ENCODE measurements at places on chromosomes 1 and 21.

GRCh38 chr21:39867198-39867650 lies at the start of gene PCP4:
TSS of gene PCP4 (plus strand) at chr21:39867438. CDS start at chr21:39867502, 64 bp downstream.
- DNase-seq, result no peak

- no peak for DNase-seq
Measured at GRCh38 chr1:67941746-67942145, 108.5 kb upstream of the GNG12 start.

- peak; percentile 24 for DNase-seq
Measured at GRCh38 chr1:227728059-227728891, 6.8 kb downstream of the JMJD4 start.

DNA sequence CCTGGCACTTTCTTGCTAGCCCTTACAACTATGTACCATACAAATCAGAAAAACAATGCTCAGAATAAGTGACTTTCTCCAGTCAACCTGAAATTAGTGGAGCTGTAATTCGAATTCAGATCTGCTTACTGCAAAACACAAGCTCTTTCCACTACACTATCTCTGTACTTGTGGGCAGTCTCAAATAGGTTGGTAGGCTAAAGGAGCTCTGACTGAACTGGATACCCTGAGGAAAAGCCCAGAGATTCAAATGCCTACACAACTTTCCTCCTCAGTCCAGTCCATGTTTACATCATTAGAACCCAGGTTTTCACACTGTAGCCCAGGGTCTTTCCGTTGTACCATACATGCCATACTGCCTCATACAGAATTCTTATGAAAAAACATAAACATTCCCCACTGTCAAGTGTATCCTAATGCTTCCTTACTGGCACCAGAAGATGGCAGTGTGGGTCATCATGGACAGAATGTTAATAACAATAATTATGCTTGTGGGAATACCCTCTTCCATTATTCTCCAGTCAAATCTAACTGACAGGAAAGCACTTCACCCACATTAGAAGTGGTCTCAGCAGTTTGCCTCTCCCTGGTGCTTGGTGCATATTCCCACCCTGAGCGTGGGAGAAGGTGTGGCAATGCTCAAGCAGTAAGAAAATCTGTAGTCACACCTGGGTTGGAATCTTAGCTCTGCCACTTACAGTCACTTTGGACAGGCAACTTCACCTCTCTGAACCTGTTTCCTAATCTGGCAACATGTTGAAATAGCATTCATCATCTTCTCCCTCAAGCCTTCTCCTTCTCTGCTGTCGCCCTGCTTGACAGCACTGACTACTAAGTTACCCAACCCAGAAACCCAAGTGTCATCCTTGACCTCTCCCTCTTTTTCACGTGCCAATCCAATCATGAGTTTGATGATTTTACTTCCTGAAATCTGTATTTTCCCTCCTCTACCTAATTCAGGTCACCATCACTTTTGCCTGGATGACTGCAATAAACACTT lies 14.4 kb upstream of the ZFYVE9 start:
- DNase-seq, result peak; percentile 11

- DNase-seq, result no peak
Measured at GRCh38 chr1:118262865-118263264, 77.8 kb upstream of the SPAG17 start.

DNA sequence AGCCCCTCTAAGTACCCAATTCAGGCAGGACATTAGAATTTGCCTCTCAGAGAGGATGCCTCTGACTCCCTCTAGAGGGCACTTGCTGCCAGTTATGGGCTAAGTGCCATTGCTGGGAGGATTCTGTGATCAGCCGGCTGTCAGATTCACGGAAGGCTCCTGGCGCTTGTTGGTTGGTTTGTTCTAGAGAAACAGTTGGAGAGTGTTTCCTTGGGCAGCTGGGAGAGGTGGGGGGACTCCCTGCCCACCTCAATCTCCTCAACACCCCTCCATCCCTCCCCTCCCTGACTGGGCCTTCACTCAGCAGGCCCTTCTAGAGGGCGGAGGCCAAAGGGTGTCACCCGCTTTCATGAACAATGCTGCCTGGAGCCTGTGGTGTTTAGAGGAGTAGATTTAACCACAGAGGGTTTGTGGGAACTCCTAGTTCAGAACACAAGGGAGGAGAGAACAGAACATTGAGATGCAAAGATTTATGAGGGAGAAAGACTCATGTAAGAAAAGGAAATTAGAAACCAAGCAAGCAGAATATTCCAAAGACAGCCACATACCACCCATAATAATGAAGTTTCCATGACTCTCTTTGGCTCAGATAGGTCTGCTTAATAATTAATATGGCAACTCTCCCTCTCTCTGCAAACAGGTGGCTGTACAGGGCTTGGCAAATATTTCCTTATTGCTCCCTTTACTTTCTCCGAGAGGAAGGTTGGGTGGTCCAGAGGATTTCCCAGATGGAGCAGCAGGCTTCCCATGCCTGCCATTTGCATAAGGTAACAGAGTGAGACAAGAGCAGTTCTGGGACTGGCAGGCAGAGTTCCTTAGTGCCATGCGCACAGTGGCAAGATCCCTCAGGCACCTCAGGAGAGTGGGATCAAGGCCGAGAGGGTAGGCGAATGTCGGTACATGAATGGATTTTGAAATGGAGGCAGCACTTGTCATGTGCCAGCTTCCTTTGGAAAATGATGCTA lies 30.0 kb upstream of the ACP6 start:
- peak; percentile 19 for DNase-seq

- DNase-seq, result no peak
Measured at GRCh38 chr1:116370181-116370580, 2.9 kb upstream of the ATP1A1 start.

GRCh38 chr1:169180174-169180573 lies 73.7 kb downstream of the ATP1B1 start:
- no peak for DNase-seq

- DNase-seq, result no peak
Measured at GRCh38 chr1:6870571-6870970, 85.3 kb downstream of the CAMTA1 start.

GRCh38 chr1:100006688-100007087 lies 36.9 kb downstream of the SLC35A3 start:
- DNase-seq, result no peak

DNA sequence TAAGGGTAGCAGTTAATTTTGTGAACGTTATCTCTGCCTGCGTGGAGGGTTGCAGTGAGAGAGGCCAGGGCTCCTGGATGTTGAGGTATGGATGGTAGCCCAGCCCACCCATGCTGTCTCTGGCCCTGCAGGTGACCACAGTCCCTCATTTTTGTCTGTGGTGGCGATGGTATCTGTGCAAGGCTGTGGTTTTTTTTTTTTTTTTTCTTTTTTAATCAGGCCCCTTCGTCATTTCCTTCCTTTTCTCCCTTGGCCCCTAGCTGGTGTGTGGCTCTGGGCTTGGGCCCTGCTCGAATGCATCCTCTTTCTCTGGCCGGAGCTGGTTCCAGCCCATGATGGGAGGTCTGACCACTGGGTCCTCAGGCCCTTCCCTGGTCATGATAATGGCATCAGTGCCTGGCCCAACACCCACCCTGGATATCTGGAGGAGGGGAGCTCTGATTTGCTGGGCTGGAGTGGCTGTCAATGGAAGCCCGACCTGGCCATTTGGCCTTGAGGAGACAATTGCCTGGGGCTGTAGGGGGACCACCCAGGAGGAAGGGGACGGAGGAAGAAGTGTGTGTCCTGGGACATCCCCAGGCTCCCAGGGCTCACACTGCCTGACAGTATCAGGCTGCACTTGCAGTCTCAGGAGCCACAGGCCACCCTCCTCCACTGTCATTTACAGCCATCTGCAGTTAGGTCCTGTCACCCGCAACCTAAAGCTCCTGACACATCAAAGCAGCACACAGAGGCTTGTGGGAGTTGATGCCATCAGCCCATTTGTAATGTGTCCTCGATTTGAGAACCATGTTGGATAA lies 8.1 kb upstream of the RNF187 start:
- no peak for DNase-seq

DNA sequence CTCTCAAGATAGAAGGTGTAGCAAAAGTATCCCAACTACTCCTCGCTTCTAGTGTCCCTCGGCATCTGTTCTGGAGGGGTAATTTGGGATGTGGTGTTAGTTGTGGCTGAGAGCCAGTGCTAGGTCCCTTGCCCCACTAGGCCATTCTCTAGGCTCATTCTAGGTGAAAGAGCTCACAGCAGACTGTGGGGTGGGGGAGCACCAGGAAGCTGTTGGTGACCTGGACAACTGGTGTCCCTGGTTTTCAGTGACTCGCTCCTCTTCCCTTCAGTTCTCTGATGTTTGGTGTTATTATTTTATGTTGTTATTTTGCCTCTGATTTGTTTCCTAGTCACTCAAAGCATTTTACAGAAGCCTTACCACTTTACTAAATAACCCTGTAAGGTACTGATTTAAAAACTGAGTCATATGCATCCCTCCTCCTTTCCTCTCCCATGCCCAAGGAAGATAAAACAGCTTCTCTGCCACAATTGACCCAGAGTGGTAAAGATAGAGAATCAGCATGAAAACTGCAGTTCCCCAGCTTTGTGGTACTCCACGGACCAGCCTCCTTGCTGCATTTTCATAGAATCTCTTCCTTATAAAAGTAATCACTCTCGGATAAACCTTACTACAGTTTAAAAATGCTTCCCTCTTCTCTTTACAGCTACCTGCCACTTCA lies 14.1 kb downstream of the DYRK3 start:
- no peak for DNase-seq

DNA sequence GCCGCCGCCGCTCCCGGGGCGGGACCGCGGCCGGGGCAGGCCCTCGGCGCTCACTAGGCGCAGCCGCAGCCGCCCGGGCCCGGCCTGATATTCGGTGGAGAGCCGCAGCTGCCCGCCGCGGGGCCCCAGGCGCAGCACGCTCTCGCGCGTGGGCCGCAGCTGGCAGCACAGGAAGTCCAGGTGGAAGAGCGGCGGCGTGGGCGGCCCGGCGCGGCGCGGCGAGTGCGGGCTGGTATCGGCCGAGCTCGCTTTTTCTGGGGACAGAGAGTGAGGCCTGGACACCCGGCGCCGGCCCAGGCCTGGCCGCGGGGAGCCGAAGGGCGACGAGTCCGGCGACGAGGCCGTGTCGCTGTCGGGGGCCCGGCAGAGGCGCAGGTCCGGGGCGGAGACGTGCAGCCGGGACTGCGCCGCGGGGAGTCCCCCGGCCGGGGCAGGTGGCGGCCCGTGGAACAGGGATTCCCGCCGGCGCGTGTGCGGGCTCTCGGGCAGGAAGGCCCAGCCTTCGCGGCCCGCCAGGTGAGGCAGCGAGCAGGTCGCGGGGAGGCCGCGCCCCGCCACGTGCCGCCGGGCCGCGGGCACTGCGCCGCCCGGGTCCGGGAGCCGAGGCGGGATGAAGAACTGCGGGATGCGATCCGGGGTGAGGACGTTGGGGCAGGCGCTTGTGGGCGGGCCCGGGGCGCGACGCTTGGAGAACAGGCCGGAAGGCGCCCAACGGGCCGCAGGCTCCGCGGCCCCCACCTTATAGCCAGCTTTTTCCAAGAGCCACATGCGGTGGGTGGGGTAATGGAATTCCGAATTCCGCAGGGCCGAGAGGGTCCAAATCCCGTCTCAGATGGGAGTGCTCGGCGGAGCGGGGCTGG lies 1.2 kb downstream of the C2CD4D start:
- DNase-seq, result no peak

GRCh38 chr1:106564192-106564591 lies 492.3 kb upstream of the PRMT6 start:
- DNase-seq, result no peak

DNA sequence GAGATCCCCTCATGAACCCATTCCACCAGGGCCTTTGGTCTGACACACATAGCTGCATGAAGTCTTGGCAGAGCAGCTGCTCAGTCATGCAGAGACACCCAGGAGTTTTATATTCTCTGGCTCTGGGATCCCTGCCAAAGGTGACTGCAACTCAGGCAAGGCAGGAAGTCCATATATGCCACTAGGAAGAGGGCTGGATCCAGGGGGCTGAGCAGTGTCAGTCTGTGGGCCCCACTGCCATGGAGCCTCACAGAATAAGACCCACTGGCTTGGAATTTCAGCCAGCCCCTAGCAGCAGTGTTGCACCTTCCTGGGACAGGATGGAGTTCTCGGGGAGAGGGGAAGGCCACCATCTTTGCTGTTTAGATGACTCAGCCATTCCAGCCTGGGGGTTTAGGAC lies 199.7 kb downstream of the TBX15 start:
- peak; percentile 69 for DNase-seq

DNA sequence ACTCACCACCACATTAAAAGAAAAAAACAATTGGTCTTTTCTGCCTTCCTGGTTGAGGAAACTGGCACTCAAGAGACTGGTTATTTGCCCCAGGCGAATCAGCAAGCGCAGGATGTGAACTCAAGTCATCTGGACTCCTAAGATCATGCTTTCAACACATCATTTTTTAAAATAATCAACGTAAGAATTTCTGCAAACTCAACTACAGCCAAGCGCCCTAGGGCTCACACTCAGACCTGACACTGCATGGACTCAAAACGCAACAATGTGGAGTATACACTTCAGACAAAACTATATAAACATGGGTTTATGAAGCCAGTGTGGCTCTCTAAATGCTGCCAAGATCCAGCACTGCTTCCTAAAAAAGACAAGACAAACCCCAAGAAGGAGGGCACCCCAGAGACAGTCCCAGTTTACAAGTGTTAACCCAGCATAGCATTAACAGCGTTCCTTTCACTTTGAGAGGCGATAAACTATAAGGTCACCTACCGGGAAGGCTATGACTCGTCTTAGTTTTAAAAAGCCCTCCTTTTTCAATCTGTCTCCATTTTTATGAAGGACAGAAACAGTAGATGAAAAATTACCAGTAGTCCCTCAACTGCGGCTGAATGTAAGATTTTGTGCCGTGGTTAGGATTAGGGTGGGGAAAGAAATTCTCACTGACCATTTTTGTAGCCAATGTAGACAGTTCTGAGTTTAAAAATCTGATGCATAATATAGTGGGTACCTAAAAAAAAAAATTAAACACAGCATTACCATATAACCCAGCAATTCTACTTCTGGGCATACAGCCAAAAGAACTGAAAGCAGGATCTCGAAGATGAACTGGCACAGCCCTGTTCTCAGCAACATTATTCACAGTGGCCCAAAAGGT lies 54.8 kb downstream of the SIPA1L2 start:
- DNase-seq, result no peak

DNA sequence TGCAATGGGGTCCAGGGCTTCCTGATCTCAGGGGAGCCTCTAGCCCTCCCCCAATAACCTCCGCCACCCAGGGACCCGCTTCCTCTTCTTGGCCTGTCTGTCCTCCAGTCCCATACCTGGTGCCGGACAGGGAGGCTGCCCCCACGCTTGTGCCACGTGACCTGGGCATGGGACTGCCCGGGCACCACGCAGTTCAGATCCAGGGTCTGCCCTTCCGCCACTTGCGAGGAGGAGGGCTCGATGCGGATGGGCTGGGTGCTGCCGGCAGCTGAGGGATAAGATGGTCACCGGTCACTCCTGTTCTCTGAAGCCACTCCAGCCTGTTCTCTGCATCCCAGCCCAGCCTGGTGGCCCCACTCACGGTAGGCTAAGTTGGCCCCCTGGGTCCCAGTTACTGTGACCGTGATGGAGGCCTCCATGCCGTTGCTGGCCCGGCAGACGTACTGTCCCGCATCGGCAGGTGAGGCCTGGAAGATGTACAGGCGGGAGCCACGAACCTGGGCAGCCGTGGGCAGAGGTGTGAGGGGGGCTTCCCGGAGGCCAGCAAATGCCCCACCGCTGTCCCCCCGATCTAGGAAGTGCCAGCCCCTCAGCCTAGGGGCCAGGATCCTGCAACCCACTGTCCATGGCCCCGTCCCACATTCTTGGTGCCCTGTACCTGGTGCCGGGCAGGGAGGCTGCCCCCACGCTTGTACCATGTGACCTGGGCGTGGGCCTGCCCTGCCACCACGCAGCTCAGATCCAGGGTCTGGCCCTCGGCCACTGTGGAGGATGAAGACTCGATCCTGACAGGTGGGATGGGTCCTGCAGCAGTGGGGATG lies 39.6 kb downstream of the LDLRAD2 start:
- no peak for DNase-seq

- DNase-seq, result no peak
Measured at GRCh38 chr1:15958793-15959192, 17.1 kb downstream of the ZBTB17 start.
